ENCODE measurements at places on chromosomes 6 and 20. TPM values are rescaled to one million over a fixed set of nuclear protein-coding genes. Genes with fewer than 3 reads are reported as not detected.

DNA sequence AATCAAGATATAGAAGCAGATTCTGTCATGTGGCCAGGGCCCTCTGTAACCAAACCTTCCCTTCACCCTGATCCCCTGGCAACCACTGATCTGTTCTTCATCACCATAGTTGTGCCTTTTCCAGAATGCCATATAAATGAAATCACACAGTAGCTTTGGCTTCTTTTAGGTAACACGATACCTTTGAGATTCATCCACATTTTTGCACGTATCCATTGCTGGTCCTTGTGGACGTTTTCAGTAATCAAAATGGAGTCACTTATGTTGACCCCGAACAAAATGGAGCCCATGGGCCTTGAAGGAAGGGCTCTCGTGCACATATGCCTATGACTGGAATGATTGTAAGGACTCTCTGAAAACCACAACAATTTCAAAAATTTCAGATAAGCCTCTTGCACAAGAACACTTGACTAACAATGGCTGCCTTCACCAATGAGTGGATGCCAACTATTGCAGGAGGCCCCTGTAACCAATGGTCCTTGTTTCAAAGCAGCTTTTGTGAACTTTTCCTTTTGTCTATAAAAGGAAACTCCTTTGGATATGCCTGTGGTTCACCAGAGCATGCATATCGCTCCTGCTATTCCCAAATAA, 84.3 kb upstream of the RALY start:
- no peak for DNase-seq

DNA sequence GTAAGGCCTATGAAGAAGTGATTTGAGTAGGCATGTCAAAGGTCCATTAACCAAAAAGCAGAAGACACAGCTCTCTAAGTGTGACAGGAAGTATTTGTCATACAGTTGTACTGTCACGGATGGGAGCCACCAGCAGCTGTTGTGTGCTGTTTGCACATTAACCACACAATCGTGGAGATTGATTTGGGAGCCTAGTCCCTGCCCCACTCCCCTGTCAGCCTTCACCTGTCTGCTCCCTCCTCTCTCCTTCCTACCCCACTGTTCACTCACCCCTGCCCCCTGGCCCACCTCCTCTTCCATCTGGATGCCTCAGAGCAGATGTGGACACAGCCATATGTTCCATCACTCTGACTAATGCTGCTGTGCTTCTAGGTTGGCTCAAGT, 124.7 kb upstream of the SPACA1 start:
- DNase-seq = peak; percentile 24

CALHM5 gene
- total RNA-seq = not detected

KIF25 gene
- not detected for total RNA-seq

- DNase-seq = no peak
Observed at GRCh38 chr6:170164271-170164900, 126.5 kb downstream of the DLL1 start.

DNA sequence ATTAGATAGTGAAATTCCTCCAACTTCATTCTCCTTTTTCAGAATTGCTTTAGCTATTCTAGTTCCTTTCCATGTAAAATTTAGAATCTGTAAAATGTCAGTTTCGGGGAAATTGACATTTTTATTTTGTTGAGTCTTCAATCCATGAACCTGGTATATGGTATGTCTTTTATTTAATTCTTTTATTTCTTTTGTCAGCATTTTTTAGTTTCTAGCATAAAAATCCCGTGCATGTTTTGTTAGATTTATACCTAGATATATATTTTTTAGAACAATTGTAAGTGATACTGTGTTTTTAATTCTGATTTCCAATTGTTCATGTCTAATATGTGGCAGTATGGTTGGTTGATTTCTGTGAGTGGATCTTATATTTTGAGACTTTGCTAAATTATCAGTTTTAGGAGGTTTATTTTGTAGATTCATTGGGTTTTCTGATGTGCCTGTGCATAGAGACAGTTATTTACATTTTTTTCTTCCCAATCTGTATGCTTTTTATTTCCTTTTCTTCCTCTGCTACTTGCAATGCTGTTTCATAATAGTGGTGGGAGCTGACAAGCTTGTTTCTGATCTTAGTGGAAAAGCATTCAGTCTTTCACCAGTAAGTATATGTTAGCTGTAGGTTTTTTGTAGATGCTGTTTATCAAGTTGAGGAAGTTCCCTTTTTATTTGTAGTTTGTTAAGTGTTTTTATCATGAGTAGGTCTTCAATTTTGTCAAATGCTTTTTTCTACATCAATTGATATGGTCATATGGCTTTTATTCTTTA, 13.7 kb downstream of the TAB2 start:
- no peak for DNase-seq

DZANK1 gene
- total RNA-seq = 2.0 TPM

DNA sequence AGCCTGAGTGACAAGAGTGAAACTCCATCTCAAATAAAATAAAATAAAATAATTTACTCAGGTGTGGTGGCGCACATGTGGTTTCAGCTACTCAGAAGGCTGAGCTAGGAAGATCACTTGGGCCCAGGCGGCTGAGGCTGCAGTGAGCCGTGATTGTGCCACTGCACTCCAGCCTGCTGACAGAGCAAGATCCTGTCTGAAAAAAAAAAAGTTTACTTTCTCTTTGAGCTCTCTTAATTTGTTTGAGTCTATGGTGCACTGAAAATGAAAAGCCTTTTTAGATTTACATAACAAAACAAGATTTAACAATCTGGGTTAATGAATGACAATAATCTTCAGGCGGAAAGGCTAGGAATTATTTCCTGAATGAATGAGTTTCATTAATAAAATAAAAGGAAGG, 23.3 kb upstream of the NHSL1 start:
- no peak for DNase-seq

DNA sequence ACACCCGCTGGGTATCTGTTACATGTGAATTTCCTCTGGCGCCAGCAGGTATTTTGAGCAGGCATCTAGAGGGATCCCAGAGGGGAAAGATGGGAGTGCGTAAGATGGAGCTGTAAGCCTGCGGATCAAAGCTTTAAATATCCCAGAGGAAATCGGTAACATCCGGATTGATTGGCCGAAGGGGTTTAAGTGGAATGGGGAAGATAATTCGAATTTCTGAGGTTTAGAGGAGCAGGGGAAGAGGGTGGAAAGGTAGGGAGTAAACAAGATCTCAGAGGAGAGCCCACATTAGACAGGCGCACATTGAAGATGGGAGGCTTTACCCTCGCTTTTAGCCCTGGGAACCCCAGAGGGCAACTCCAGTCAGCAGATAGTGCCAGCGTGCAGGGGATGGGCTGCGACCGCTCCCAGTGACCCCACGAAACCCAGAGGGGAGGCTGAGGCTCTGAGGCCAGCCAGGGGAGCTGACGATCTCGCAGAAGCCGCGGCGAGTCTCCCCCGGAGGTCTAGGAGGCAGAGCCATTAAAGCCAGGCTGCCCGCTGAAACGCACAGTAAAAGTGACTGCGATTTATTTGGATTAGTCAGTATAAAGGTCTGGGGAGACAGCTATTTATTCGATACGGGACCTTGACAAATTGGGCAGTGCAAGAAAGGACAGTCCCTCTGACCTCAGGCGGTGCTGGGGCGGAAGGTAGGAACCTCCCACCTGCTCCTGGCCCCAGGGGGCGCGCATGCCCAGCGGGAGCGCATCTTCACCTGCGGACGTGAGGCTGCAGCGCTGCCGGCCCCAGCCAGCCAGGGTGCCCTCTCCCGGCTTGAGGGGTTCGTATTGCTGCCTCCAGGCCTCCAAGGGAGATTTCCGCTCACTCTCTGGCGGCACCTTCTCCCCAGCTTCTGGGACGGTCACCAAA, 34.3 kb upstream of the TCF21 start:
- DNase-seq = peak; percentile 17

All from activated CD4-positive, alpha-beta T cell treated with anti-CD3 and anti-CD28 coated beads for 36 hours (primary cell).